ENCODE measurements at places on chromosomes 1 and 21.

DNA sequence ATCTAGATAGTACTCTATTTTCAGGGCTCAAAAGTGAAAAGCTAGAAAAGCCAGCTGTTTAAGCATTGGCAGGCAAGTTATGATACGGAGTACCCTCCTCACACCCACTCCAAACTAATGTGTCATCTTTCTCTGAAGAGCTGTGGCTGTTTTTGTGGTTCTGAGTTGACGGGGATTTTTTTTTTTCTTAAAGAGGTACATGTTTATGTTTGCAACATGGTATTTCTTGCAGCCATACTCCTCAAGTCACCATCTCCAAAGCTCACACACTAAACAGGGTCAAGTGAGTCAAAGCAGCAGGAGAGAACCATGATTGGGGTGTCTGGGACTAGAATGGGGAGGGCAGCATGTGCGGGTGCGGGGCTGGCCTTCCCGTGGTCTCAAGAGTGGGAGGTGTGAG is 347.2 kb downstream of the DISC1 start:
- DNase-seq, result no peak

GRCh38 chr1:47651311-47652089 is 213.7 kb downstream of the FOXD2 start:
- DNase-seq, result no peak

DNA sequence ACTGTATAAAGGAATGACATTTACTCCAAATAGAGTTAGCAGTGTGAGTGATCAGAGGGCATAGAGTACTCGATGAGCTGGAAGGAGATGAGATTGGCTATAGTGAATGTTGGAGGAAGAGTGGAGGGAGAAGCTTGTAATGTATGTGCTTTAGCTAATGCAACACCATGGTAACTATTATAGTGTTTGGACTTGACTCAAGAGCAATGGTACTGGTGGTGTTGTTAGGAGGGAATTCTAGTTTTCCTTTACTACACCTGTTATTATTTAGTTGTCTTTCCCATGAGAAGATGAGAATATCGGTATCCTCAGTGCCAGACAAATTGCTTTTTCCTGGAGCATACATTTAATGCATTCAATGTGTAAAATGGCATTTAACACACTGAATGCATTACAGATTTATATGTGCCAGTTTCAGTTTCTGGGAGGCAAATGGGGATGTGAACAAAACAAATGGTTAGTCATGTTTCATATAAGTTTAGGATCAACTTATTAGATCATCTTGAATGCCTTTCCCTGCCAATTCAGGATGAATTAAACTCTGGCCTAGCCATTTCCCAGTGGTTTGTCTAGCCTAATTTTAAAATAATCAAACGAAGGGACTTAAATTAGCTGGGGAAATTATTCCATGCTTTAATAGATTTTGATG is 291.1 kb upstream of the ADAMTS5 start:
- no peak for DNase-seq

- peak; percentile 15 for DNase-seq
Observed at GRCh38 chr1:67162954-67163353, 3.3 kb upstream of the IL23R start.

GRCh38 chr1:31902510-31902860 is 35.7 kb downstream of the PTP4A2 start:
- DNase-seq, result no peak

Measured in GM13977 (cell line).